ENCODE measurements at places on chromosomes 11 and 22.

- DNase-seq = no peak
Measured at GRCh38 chr11:15761235-15761634, 595.1 kb downstream of the SOX6 start.

GRCh38 chr11:35165423-35166368, 26.7 kb downstream of the CD44 start:
- no peak for DNase-seq

GRCh38 chr11:19244621-19245020, 3.9 kb upstream of the E2F8 start:
- no peak for DNase-seq

GRCh38 chr11:35866601-35867000, 77.3 kb upstream of the LDLRAD3 start:
- no peak for DNase-seq

DNA sequence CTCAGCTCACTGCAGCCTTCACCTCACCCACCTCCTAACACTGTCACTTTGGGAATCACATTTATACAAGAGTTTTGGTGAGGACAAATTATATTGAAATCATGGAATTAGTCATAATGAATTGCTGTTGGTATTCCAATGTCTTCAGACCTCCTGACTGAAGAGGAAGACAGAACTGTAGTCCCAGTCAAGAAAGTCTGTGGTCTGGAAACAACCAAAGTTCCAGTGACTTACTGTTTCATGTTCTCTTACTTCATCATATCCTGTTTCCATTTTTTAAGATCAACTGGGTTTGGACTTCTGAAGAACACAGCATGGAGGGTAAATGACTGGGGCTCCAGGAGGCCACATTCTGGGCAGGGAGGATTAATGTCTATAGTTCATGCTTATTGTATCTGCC, 43.0 kb upstream of the HIPK3 start:
- DNase-seq = no peak

DNA sequence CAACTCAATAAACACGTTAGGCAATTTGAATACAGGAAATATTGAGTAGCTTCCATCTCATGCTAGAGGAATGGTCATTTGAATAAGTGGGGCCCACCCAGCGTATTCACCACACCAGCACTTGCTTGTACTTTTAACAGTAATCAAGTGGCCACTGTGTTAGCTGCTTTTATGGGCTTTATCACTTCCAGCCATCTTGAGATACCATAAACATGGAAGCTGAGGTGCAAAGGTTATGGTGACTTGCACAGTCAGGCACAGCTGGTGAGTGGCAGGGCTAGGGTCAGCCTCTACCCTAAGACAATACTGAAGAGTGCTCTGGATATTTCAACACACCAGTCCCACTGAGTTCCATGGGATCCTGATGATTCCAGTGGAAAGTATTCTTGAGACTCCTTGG, 6.7 kb downstream of the JOSD1 start:
- no peak for DNase-seq

DNA sequence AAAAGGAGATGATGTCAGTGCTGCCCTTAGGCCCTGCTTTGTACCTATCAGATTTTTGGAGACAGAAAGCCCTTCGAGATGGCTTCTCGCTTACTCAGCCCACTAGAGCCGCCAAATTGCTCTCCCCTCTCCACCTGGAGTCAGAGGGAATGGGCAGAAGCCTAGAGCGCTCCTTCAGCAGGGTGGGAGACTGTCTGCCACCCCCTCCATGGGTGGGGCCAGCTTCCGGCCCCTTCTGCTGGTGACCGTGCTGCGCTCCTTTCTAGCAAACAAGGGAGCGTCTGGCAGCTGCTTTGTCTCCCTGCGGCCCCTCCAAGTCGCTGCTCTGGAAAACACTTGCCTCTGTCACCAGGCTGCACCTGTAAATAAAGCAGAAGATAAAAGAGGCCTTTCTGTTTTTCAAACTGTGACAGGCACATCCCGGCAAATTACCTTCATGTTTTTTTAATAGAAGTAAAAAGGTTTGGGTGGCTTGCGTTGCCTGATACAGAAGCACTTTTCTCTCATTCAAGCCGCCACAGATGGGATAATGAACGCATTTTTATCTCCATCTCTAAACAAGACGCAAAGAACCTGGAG, 145.7 kb upstream of the NECTIN1 start:
- DNase-seq = no peak

- no peak for DNase-seq
Measured at GRCh38 chr11:128299132-128299726, 288.1 kb downstream of the ETS1 start.

GRCh38 chr22:49489821-49490220, 337.9 kb downstream of the BRD1 start:
- no peak for DNase-seq

DNA sequence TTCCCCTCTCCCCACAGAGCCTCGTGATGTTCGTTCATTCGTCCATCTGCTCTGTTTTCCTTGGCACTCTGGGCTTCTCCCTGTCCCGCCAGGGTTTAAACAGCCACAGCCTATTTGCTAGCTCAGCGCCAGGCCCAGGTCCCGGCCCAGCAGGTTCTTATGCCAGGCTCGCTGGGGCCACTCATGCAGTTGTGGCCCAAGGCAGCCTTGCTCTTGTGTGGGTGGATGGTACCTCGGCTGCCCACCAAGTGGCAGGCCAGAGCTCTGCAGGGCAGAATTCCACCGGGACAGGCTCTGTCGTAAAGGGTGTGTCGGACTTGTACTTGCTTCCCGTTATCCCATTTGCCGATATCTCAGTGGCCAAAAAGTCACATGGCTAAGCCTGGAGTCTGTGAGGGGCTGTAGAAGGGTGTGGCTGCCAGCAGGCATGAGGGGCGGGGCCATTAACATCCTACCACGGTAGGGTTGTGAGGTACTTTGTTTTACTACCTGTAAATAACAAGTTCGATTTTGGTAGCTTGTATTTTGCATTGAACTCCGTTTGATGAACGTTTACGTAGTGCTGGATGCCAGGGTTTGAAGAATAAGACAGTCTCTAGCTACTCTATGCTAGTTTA, 7.9 kb downstream of the FAM118A start:
- DNase-seq = no peak

GRCh38 chr11:93740031-93740729, 1.1 kb downstream of the TAF1D start:
- DNase-seq = no peak
